WTC11 (cell line): ENCODE measurements at places on chromosomes 2 and 18. TPM values are rescaled to one million over a fixed set of nuclear protein-coding genes. Genes with fewer than 3 reads are reported as not detected.

Gene ANKRD30B
- not detected in 3 replicates for total RNA-seq

Gene CNGA3
- not detected in 3 replicates for total RNA-seq

Gene DSC3
- total RNA-seq, result 2.1 to 2.8 TPM (median 2.6 TPM) in 3 replicates

Gene DTNA
- total RNA-seq, result 16.1 to 16.9 TPM (median 16.2 TPM) in 3 replicates

Gene ALPP
- total RNA-seq, result 0.14 to 0.20 TPM (median 0.14 TPM) in 3 replicates

Gene DSG4
- not detected in 3 replicates for total RNA-seq

Gene PSD4
- total RNA-seq, result 1.5 to 2.7 TPM (median 2.3 TPM) in 3 replicates

Gene SERPINB3
- total RNA-seq, result 0.11 to 0.22 TPM in 2 of 3 replicates, not detected in the other

Gene SPDYA
- 0.30 to 0.61 TPM (median 0.46 TPM) in 3 replicates for total RNA-seq

Gene TYMS
- 83.2 to 86.4 TPM (median 86.3 TPM) in 3 replicates for total RNA-seq

Gene TMEM198
- 7.1 to 8.1 TPM (median 7.3 TPM) in 3 replicates for total RNA-seq
